ENCODE measurements at places on chromosomes 13 and 19.

- peak; percentile 82 for DNase-seq
Observed at GRCh38 chr19:41934849-41935374, 6.7 kb upstream of the ERFL start.

- peak; percentile 82 for DNase-seq
Observed at GRCh38 chr19:48351341-48351752, 12.4 kb downstream of the TMEM143 start.

GRCh38 chr19:447816-448560 lies 12.8 kb downstream of the SHC2 start:
- DNase-seq: no peak

DNA sequence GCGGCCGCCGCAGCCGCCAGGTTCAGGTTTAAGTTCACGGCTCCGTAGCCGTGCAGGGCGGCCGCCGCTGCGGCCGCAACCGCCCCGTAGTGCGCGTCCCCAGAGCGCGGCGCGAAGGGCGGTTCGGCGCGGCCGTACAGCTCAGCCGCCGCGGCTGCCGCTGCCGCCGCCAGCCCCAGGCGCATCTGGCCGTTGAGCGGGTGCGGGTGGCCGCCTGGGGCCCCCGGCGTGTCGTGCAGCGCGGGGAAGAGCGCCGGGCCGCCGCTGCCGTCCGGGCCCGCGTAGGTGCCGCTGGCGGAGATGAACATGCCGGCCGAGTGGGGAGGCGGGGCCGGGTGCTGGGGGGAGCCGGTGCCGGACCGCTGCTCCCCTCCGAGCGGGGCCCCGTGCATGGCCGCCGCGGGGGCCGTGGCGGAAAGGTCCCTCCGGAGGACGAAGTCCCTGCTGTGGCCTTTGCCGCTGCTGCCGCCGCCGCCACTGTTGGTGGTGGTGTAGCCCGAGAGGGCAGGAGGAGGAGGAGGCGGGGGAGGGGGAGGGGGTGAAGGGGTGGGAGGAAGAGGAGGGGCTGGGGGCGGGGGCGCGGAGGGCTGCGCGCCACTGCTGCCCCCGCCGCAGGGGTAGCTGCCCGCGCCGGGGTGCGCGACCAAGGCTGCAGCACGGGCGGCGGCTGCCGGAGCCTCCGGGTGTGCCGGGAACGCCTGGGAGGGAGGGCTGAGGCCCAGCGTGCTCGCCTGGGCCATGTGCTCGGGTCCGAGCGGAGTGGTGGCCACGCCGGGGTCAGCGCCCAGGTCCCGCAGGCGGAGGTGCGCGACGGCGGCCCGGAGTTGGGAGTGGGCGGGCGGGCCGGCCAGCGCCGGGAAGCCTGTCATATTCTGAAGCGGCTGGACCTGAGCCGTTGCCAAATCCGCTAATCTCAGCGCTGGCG lies 654 bp downstream of the ZIC5 start:
- peak; percentile 37 for DNase-seq

- no peak for DNase-seq
Observed at GRCh38 chr19:42466521-42467182, 23.9 kb upstream of the CXCL17 start.

GRCh38 chr19:40413291-40413845 lies at the start of gene PRX:
PRX (minus strand) TSS chr19:40413378; CDS start chr19:40407932, 5,446 bp downstream.
- DNase-seq: no peak

DNA sequence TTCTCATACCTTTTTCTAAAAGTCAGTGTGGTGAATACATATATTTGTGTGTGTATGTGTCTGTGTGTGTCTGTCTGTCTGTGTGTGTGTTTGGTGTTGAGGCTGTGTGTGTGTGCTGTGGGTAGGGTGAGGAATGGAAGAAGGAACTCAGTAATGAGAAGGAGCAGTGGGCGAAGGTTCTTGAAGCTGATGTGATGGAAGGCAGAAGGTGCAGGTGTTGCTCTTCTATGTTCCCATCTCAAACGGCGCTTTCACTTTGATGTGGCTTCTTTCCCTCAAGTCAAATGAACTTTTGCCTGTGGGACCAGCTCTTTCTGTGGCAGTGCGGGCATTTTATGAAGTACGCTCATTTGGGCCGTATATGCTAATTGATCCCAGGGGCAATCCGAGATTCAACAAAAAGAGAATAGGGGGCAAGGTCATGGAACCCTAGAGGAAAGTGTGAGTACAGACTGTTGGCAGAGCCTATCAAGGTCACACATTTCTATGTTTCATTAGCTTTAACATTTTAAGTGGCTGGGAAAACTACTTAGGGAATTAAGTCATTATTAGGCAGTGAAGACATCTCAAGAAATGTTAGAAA lies 15.2 kb downstream of the BIVM start:
- DNase-seq: peak; percentile 67

- DNase-seq: no peak
Observed at GRCh38 chr19:8221161-8221560, 12.0 kb downstream of the CERS4 start.

- no peak for DNase-seq
Observed at GRCh38 chr13:50119591-50119990, 104.3 kb downstream of the KCNRG start.

DNA sequence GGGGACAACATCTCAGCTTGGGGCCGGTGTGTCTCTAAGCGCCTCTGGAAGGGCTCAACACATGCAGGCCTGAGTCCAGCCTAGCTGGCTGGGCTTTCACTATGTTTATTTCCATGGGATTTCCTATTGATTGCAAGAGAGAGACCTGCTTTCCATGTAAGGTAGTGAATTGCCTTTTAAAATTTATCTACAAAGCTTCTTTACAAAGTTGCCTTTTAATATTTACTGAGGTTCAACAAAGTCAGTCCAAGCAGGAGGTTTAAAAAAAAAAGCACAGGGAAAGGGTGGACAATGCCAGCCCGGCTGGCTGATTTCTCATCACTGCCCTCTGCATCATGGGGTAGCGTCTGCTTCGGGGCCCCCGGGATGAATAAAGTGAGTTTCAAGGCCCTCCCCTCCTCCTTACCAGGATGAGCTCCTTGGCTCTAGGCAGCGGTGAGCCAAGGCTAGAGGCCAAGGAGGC lies 15.8 kb downstream of the TLE2 start:
- no peak for DNase-seq

- no peak for DNase-seq
Observed at GRCh38 chr13:35833608-35834275, 297.4 kb downstream of the DCLK1 start.

DNA sequence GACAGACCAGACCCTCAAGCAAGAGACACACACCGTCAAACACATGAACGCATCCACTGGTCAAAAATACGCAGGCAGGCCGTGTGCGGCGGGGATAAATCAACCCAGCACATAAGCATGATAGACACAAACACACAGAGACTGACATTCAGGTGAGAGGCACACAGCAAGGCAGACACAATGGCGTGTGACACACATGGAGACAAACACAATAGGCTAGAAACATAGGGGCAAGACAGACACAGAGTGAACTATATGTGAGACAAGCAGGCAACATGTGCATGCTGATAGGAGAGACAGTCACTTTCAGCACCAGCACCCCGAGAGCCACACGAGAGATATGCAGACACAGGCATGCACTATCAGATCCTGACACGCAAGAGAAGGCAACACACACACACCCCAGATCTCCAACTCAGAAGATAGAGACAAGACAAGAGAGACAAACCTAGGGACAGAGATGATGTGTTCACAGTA lies 6.9 kb upstream of the JUNB start:
- DNase-seq: no peak
